ENCODE measurements at places on chromosomes 3 and 15.

DNA sequence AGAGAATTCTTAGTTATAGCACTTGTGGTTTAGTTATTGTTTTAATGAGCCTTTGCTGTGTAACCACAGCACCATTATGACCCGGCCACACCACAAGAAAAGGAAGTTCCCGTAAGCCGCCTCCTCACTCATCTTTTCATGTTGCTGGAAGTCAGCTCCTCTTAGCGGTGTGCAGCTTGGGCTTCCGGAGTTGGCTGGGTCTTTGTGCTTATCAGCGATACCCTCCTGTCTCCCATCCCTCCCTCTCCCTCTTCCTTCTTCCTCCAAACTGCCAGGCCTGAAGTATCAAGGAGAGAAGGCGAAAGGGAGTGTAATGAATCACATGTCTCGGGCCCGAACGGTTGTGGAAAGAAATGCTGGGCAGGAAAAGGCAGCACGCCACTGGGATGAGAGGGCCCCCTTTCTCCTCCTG lies 353.5 kb downstream of the MCTP2 start:
- peak; percentile 64 for DNase-seq

DNA sequence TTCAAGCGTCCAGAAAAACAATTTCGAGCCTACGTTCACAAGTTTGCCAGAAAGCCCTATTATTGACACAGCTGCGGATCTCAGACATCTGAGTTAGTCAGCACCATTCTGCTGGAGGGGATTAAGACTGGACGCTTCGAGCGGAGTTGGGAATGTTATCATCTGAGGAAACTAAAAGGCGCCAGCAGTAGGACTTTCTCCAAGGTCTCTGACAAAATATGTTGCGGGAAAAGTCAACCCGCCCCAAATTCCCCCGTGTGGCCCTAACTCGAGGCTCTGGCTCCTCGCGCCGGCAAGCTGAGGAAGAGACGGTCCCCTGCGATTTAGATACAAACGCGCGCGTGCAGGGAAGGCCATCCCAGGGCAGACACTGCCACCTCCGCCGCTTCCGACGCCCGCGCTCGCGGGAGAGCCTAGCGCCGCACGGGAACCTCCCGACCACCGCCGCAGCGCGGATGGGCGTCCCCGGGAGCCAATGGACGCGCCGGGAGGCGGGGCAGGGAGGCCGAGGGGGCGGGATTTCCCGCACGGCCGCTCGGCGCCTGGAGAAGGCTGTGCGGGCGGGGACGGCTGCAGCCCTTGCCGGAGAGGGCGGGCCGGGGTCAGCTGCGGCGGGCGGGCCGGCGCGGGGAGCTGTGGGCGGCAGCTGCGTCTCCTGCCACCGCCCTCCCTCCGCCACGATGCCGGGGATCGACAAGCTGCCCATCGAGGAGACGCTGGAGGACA lies at the start of gene APPL1:
APPL1 (plus strand) TSS at position 526 of the 726 bp plus-strand sequence; CDS start at position 681, 155 bp downstream.
- DNase-seq = peak; percentile 91

DNA sequence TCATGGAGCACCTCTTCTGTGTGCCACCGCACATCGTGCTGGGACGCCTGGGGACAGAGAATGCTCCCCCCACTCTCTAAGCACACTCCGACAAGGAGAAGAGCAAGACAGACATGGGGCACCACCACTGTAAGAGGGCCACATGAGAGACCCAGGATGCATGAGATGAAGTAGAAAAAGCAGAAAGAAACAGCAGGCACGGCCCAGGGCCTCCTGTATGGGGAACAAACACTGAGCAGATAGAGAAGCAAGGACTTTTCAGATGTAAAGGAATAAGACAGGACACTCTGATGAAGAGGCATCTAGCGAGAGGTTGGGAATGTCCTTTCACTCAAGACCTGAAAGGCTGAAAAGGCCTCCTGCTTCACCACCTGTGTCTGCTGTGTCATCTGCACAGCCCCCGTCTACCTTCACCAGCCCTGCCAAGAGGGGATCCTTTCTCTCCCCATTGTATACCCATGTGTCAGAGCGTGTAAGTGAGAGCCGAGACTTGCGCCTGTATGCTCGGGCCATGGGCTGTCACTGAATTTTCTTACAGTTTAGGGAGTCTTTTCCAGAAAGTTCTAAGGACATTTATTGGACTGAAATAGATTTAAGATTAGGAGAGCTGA lies 125.6 kb downstream of the LRRK1 start:
- no peak for DNase-seq

DNA sequence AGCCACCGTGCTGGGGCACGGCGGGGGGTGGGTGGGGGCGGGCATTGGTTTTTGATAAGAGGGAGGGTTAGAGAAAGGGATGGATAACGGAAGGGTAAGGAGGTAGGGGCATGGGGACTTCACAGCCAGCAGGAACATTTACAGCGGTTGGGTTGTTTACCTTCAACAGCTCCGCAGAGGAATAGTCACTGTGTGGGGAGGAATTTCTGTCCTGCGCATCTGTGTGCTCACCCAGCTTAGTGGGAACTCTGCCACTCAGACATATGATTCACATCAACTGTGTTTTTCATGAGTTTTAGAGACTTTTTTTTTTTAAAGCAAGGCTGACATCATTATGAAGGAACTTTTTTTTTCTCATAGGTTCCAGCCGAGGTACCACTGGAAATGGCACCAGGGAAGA lies 19.6 kb downstream of the CHRD start:
- no peak for DNase-seq

GRCh38 chr15:38885471-38885952 lies 320.9 kb upstream of the RASGRP1 start:
- no peak for DNase-seq

DNA sequence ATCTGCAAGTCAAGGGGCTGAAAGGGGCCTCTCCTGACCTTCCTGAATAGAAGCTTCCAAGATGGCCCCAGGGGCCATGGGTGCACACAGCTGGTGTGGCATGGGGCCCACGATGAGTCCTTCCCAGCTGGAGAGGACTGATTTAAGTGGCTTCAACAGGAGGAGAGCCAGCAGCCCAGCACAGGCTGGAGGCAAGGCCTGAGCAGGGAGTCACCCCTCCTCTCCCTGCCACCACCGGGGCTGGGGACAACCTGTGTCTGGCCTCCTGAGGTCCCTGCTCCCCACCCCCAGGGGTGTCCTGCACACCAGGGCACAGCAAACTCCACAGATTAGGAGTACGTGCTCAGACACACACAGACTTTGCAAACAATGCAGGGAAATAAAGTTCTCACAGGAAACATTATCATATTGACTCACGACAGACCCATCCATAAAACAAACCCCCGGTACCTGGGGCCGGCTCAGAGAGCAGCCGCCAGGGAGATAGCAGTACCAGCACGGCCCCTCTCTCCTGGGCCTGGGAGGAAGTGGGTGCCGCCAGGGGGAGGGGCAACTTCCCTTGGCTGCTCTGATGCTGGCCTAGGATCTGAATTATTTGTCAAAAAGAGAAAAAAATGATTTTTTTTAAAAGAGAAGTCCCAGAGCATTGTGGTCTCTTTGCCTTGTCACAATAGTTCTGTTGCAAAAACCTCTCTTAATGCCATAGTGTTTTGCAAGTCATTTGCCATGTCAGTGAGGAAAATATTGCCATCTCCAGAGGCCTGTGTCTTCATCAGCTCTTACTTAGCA lies 21.9 kb upstream of the TSEN2 start:
- peak; percentile 19 for DNase-seq

DNA sequence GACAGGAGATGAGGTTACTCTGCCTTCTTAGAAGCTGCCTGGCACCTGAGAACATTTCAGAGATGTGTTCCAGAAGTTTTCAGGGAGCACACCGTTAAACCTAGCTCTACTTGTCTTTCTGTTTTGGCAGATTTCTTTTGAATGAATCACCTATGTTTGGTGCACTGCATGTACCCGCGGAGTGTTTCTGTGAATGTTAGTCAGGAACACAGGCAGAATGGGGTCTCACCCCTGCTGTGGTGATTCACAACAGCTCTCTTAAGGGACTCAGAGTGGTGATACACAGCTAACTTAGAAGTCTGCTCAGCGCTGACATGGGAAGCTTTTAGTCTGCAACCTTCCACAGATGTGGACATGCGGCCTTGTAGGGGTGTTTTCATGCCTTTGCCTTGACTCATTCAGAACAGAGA lies 24.0 kb downstream of the TSEN2 start:
- no peak for DNase-seq

- peak; percentile 14 for DNase-seq
Measured at GRCh38 chr3:5304789-5305683, 117.5 kb downstream of the EDEM1 start.

DNA sequence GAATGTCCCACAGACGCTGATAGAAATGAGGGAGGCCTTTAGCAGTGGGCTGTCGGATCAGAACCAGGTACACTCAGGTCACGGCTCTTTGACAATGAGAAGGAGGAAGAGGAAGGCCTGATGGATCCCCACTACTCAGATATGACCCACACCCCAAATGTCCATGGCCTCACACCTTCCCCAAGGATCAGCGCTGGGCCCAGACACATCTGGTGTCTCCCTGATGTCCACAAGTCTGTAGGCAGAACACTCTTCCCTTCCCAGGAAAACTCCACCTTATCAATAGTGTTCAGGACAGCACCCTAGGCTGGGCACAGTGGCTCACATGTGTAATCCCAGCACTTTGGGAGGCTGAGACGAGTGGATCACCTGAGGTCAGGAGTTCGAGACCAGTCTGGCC lies 33.3 kb upstream of the SFMBT1 start:
- no peak for DNase-seq

- no peak for DNase-seq
Measured at GRCh38 chr3:152222327-152222726, 46.4 kb upstream of the MBNL1 start.

DNA sequence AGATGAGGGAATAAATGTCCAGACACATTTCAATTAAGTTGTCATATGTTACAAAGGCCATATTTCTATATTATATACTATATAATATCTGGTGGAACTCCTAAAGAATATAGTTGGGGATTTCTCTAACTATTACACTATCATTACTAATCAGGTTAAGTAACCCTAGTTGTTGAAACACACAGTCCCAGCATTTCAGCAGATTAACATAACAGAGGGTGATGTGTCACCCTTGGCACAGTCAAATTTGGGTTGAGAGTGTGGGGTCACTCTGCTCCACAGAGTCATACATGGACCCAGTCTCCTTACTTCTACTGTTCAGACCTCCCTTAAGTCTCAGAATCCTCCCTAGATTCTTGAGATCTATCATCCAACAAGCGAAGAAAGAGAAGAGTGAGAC lies 496.4 kb upstream of the MDFIC2 start:
- DNase-seq = no peak

DNA sequence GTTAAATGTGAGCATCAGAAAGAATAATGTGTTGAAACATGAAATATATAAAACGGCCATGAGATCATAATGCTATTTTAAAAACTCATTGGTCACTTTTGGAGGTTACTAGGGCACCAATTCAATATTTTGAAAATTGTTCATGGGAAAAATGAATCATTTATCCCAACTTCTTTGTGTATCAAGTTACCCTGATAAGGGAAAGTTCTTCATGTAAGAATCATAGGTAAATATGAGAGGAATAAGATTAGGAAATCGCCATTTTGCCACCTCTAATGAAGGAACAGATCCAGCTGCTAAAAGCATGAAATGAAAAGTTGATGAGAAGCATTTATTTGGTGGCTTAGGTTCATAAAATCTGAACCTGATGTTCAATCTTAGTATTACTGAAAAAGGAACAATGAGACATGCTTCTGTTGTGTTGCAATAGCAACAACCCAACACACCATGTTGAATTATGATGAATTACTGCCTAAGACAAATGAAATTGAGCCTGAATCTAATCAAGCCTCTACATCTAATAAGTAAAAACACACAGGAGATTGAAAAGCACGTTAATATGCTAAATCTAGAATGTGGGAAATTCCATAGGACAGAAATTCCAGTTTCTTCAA lies 32.5 kb downstream of the ABHD5 start:
- DNase-seq = no peak

DNA sequence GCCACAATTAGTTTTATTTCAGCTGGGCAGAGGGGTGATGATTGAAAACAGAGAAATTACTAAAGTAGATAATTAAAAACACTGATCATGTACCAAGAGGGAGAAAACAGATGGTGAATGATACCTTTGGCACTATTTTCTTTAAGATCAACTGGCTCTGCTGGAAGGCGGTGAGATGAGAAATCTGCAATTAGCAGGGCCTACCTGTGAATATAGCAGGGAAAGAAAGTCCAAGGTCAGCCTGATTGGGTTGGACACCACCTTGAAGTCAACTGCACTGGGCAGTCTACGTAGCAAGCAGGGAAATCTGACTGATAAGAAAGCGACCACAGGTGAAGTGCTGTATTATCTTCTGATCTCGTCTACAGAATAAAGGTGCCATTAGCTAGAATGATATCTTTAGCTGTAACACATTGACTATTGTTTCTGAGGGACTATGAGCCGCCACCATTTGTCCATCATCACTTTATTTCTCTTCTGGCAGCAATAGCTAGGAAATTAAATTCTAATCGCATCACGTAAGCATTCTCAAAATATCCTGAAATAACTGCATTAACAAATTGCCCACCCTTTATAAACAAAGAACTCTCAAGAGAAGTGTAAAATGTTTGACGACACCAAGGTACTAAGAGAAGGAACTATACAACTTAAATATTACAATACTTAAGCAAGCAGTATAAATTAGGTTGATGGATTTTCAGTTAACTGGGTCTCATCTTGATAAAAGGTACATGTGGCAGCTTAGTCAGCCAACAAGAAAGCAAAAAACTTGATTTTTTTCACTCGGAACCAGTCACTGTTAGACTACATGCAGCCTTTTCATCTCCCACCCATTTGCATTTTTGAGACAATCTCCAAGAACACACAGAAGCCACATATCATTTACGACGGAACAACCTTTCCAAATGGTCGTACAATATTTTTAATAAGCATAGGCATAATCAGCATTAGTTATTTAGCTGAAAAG lies 1.3 kb downstream of the NEDD4 start:
- no peak for DNase-seq

DNA sequence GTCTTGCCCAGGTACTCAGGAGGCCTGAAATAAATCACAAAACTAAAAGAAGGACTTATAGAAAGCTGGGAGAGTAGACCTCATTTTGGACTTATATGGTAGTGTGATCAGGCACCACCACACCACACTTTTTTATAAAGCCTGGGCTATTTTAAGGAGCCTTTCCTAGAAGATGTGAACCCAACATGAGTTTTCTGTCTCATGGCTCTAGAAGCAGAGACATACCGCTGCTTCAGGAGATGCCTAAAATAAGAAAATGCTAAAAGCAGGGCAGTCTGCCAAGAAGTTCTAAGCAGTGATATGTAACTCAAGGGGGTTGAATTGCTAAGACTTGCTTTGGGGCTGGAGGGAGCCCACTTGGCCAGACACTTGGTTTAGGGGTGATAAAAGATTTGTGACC lies 49.6 kb downstream of the SUMF1 start:
- DNase-seq = no peak

- no peak for DNase-seq
Measured at GRCh38 chr3:16885593-16886302, 993 bp downstream of the PLCL2 start.

- DNase-seq = no peak
Measured at GRCh38 chr3:45807133-45807532, 10.8 kb upstream of the SLC6A20 start.

GRCh38 chr3:58386626-58387365 lies 46.8 kb downstream of the PDHB start:
- no peak for DNase-seq

Data from CD8-positive, alpha-beta T cell (primary cell).